Ascending aorta (tissue), 2 donors: ENCODE measurements at places on chromosomes 12 and 14.

DNA sequence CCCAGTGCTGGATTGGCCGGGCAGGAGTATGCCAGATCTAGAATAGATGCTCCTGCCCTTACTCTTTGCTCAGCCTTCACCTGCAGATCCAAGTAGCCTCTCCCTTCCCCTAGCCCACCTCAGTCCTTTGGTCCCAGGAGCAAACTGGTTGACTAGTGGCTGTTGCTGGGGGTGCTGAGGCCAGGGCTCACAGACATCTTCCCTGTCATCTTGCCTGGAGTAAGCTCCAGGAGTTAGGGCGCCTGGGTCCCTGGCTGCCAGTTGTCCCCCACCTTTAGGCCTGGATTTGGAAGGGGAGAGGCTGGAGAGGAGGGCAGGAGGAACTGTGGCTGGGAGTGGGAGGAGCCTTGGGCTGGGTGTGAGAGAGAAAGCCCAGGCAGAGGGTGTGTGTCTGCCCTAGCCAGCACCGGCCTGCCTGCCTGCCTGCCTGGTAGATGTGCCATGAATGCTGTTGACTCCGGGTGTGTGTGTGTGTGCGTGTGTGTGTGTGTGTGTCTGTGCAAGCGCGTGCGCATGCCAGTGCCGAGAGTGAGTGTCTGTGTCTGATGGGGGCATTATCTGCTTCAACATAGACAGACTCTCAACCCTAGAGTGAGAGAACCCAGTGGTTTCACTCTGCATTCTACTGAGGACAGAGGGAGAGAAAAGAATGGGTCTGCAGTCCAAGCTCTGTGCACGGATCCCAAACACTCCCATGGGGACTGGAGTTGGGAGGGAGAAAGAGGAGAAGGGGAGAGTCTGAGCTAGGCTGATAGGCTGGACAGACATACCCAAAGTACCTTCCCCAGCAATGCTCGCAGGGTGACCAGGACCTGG, 845 bp upstream of the RARG start:
- DNase-seq: no peak

DNA sequence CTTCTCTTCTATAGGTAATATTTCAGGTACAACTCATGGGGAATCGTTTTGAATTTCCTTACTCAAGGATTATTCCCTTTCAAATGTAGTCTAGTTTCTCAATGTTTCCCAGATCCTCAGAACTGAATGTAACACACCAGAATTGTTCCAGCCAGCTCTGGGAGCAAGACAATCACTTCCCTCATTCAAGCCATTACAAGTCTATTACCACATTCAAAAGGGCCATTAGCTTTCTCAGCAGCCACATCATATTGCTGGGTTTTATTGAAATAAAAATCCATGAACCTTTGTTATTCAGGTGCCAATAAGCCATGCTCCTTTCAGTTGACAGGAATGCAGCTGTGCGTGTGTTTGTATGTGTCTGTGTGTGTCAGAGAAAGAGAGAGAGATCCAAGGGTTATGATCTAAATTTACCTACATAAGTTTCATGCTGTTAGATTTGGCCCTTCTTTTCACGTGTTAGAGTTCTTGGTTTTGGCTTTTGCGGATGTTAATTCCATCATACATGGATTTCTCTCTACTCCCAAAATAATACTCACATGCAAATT, 357.7 kb downstream of the BCAT1 start:
- no peak for DNase-seq

DNA sequence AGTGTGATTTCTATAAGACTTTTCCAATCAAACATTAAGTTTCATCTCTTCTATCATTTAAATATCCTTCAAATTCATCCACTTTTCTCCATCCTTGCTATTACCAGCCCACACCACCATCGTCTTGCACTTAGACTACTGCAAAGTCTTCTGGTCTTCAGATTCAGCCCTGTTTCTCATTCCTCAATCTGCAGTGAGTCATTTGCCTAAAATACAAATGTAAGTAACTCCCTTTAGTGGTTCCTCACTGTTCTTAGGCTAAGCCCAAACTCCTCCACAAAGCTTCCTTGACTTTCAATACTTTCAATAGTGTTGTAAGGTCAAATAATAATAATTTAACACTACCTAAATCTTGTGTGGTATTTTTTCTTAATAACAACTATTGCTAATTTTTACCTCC, 83.3 kb downstream of the PLEKHG7 start:
- no peak for DNase-seq

DNA sequence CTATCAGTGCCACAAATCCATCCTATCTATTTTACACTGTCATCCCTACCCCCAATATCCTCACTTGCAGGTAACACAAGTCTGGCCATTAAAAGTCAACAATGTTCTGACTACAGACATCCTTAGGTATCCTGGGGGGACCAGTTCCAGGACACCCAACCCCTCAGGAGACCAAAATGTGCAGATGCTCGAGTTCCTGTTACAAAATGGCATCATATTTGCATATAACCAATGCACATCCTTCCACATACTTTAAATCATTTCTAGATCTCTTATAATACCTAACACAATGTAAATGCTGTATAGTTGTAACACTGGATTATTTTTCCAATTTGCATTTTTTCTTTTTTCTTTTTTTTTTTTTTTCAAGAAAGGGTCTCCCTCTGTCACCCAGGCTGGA, 6.9 kb downstream of the SYCP3 start:
- DNase-seq: no peak

DNA sequence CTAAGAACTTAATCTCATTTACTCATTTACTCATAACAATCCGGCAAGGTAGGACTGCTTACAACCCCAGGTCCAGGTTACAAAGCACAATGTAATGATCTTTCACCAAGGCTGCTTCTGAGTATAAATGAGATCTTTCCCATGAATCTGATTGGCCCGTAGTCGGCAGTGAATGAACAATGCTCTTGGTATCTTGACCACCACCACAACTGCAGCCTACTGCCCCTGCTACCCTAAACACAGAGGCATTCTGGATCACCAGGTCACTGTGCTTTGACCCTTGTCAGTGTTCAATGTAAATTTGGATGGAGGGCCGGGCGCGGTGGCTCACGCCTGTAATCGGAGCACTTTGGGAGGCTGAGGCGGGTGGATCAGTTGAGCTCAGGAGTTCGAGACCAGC, 15.9 kb downstream of the FAM181A start:
- DNase-seq: no peak

DNA sequence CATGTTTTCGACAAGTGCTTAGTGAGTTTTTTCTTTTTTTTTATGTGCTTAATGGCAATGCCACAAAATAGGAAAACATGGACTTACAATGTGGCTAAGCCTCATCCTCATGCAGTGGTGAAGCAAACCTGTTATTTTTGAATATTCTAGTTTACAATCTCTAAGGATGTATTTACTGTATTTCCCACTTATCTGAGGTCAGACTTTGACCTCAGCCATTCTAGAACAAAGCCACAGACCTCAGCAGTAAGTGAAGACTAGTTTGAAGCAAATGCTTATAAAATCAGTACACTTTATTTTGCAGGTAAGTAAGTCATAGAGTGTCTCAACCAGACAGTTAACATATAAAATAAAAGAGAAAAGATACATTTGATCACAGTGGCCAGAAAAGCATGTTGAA, 130.1 kb downstream of the CCDC91 start:
- DNase-seq: no peak

- DNase-seq: no peak
These were observed 852.6 kb downstream of the LRFN5 start for GRCh38 chr14:42459171-42459685.

DNA sequence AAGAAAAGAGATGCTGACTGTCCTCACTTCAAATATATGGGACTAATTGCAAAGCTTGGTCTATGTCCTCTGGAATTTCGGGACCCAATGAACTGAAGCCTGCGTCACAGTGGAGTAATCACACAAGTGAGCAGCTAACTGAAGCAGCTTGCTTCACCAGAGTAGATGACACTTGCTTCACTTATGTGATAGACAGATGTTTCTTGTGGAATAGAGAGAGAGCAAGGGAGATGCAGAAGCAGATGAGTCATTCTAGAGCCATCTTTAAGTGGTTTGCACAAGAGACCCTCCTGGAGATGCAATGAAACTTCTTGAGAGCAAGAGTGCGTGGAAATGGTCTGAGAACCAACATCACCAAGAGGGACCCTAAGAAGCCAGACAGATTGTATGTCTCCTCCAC, 1537.1 kb upstream of the FLRT2 start:
- no peak for DNase-seq

GRCh38 chr12:8840321-8840720, 17.9 kb downstream of the A2ML1 start:
- DNase-seq: no peak
